ENCODE measurements at places on chromosomes 5 and 9.
A peak's percentile ranks its signal among the peaks of the same experiment; 100 is the strongest.

DNA sequence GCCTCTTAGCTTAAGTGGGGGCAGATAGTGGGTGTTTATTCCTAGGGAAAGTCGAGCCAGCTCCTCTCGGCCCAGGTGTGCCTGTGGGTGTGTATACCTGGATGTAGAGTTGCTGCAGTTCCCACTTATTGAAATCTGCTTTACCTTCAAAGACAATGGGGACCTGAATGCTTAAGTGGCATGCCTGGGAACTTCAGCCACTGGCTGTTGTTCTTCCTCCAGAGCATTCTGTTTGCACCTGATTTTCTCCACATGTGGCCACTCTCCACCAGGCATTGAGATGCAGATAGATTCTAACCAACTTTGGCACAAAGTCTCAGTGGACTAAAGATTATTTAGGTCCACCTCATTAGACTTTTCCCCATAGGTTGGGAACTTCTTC lies 186.8 kb downstream of the ZNF462 start:
- H3K27ac ChIP-seq: no peak overlapping the region
- H3K36me3 ChIP-seq: no peaks in the 10 kb centered on the region
- H3K4me1 ChIP-seq: peaks cover 8% of the 10 kb centered on the region

DNA sequence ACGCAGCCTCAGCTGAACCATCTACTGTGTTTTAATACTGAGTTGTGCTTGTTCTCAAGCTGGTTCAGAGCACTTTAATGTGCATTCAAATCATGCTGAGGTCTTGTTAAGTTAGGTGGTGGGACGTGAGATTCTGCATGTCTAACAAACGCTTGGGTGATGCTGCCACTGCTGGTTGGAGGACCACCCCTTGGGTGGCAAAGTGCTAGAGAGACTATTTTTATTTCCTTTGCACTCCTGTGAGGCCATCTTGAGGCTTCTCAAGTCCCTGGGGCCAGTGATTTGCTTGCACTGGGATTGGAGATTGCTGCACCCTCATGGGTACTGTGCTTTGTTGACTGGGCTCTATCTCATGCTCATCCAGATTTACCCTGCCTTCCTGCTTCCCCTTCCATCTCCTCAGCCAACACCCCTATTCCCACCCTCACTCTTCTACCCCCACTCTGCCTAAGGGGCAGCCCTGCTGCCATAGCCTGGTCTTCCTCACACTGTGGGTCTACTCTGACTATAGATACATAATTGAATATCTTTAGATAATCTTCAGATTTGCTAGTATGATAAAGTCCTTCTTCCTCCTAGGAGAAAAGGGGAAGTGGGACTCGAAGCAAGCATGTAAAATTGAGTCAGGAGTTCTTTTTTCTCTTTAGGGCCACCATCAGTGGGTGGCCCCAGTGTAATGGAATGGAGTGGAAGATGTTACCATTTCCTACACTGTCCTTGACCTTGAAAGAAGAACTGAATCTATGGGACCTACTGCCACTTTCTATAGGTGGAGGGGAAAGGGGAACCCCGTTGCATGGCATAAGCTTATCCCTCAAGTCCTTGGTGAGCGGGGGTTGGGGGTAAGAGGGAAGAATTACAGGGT lies 45.1 kb upstream of the SUB1 start:
- no peaks in the 10 kb centered on the region for H3K27me3 ChIP-seq
- H3K4me1 ChIP-seq: 0 out of 2 replicates have a peak, but pooled peaks cover 2% of the 10 kb centered on the region
- no peak overlapping the region for H3K27ac ChIP-seq
- H3K36me3 ChIP-seq: no peaks in the 10 kb centered on the region
- DNase-seq: no peak

- H3K4me3 ChIP-seq: no peak overlapping the region
- no peaks in the 10 kb centered on the region for H3K36me3 ChIP-seq
- no peak for DNase-seq
- no peak overlapping the region for H3K27ac ChIP-seq
Observed at GRCh38 chr9:110066929-110067716, 140.8 kb downstream of the C9orf152 start.

DNA sequence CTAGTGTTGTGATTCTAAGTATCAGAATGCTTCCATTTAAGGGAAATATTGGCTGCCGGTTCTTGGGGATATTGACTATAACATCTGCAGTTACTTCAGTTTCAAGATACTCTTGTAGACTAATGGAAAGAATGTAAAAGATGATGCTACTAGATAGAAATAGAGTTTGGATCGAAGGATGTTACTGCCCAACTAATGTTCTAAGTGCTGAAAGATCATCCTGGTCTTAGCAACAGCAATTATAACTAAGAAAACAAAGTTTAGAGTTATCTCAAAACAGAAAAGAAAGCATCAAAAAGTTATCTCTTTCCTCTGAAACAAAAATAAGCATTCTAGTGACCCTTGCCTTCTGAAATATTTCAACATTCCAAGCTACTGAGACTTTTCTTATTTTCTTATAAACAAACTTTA lies 49.9 kb downstream of the ITGA1 start:
- H3K36me3 ChIP-seq: no peaks in the 10 kb centered on the region
- no peak overlapping the region for H3K4me3 ChIP-seq
- DNase-seq: no peak
- H3K4me1 ChIP-seq: no peaks in the 10 kb centered on the region

DNA sequence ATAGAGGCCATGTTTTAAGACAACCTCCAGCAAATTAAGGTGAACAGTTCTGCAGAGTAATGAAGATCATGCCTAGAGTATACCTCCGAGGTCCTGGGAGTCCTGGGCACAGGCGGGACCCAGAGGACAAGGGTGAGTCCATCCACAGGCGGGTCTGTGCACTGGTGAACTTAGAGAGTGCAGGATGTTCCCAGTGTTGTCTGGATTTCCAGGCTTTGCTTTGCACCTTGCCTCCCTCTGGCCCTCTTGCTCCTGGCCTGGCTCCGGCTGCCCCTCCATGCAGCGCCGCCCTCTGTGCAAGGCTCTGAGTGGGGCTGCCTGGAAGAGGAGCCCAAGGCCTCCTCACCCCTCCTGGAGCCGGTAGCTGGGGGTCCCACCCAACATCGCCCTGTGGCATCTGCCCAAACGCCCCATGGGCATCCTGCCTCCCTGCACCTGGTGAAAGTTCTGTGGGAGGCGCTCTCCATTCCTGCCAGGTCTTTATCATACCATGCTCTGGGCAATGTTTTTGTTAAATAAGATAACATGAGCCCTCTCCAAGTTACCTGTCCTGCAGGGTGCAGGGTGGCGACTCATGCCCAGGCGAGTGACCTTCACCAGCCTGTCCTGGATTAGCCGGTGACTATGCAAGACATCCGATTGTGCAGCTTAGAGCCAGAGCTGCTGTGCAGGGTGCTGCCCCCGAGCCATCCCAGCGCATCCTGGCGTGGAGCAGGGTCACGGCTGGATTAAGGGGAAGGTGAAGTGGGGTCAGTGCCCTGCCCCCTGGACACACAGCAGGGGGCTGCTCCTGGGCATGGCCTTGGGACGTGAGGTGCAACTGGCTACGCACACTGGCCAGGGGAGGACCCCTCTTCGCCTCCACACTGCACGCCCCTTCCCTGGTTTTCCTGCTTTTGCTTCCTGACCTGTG lies 41.3 kb upstream of the LPCAT1 start:
- no peaks in the 10 kb centered on the region for H3K4me1 ChIP-seq
- no peak overlapping the region for H3K4me3 ChIP-seq
- peaks cover 5% of the 10 kb centered on the region for H3K36me3 ChIP-seq
- peak overlapping the region; percentile 20 for H3K27ac ChIP-seq
- no peaks in the 10 kb centered on the region for H3K27me3 ChIP-seq

DNA sequence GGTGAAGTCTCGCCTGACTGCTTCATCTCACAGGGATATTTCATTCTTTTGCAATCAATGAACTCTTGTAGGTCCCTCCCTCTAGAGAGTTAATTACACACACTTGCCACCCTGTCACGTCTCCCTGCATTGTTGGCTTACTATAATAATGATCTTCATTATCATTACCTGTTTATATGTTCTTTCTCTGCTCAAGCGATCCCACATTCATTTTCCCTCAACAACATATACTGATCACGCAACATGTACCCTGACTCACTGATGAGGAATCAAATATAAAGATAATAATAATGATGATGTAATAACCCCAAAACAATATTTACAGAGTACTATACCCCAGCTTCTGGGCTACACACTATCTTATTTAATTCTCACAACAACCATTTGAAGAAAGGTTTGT lies 88.5 kb downstream of the FEM1C start:
- H3K4me1 ChIP-seq: no peaks in the 10 kb centered on the region
- DNase-seq: no peak
- no peak overlapping the region for H3K4me3 ChIP-seq
- no peaks in the 10 kb centered on the region for H3K27me3 ChIP-seq

GRCh38 chr5:860506-861150 lies 9.8 kb upstream of the ZDHHC11 start:
- H3K27ac ChIP-seq: no peak overlapping the region
- H3K4me3 ChIP-seq: no peak overlapping the region
- H3K27me3 ChIP-seq: no peaks in the 10 kb centered on the region
- no peaks in the 10 kb centered on the region for H3K4me1 ChIP-seq
- H3K36me3 ChIP-seq: peaks cover 24% of the 10 kb centered on the region

GRCh38 chr5:167638816-167639215 lies 652.6 kb upstream of the WWC1 start:
- H3K36me3 ChIP-seq: no peaks in the 10 kb centered on the region
- no peaks in the 10 kb centered on the region for H3K4me1 ChIP-seq
- H3K27me3 ChIP-seq: no peaks in the 10 kb centered on the region
- DNase-seq: no peak
- no peak overlapping the region for H3K27ac ChIP-seq

DNA sequence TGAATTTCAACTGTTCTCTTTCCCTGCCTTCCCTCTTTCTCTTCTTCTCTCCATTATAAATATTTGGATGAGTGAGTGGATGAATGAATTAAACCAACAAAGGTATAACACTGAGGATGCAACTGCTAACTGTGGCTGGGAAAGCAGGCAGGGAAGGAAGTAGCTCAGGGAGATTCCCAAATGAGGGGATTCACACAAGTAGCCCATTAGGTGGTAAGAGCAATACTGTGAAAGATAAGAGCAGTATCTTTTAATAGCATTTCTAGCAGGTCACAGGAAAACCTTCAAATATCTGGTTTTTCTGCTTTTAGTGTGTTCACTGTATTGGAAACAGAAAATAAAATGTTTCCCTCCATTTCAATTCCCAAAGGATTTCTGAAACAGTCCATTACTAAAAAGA lies 105.6 kb downstream of the OXCT1 start:
- DNase-seq: no peak
- H3K4me1 ChIP-seq: no peaks in the 10 kb centered on the region
- no peaks in the 10 kb centered on the region for H3K27me3 ChIP-seq
- no peaks in the 10 kb centered on the region for H3K36me3 ChIP-seq

DNA sequence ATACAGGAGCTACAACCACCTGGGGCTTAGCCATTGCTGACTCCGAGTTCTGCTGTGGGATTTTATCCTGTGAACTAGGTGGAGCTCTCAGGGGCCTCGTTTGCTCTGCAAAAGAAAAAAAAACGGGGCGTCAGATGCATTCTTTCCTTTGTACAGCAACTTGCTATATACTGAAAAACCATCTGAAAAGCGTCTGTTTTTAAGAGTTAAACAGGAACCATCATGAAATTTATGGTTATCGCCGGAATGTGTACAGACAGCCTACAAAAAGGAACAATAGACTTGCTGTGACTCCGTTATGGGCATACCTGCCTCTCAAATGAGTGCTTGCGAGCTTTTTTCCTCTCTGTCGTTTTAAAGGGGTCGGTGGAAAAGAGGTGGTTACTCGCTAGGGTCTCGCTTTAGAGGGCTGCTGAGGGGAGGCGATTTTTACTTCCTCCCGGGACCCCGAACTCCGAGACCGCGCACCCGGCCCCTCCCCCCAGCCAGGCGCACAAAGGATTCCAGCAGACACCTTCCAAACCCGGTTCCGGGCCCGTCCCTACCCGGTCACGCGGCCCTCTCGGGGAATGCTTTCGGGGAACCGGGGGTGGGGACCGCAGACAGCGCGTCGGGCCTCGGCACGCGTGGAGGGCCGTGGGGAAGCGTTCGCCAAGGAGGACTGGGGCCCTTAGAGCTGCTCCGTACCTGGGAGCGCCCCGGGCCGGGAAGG lies 826 bp downstream of the PAIP1 start:
- no peaks in the 10 kb centered on the region for H3K4me1 ChIP-seq
- peak overlapping the region; percentile 77 for H3K4me3 ChIP-seq
- DNase-seq: peak; percentile 82
- peaks cover 2% of the 10 kb centered on the region for H3K36me3 ChIP-seq
- no peaks in the 10 kb centered on the region for H3K27me3 ChIP-seq
- H3K27ac ChIP-seq: peak overlapping the region; percentile 98

DNA sequence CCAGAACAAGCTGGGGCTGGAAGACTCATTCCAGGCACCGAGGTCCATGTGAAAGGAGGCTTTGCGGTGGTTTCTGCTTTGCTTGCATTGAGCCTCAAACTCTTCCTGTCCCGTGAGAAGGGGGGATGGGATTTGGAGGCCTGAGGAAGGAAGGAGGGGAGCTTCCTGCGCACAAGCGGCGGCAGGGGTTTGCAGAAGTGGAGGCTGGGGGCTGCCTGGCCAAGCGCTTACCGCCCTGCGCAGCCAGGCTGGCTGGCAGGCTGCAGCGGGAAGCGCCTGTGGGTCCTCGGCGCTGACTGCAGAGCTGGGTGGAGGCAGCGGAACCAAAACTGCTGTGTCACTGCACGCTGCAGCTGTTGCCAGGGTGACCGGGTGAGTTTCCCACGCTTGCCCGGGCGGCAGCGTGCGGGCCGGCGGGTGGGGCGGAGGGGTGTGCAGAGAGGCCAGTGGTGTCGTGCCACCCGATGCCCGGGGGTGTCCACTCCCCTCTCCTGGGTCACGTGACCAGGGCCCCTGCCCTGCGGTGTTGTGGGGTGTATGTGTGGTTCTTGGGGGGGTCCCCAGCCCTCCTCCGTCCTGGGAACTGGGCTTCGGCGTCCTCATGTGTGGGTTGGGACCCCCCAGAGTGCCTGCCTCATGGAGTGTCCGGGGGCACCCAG lies 81.0 kb downstream of the RXRA start:
- peak overlapping the region; percentile 38 for H3K27ac ChIP-seq
- H3K36me3 ChIP-seq: no peaks in the 10 kb centered on the region
- no peak overlapping the region for H3K4me3 ChIP-seq
- no peaks in the 10 kb centered on the region for H3K27me3 ChIP-seq

GRCh38 chr5:171127314-171127713 lies 181.7 kb upstream of the TLX3 start:
- DNase-seq: no peak
- no peak overlapping the region for H3K4me3 ChIP-seq
- no peaks in the 10 kb centered on the region for H3K36me3 ChIP-seq

DNA sequence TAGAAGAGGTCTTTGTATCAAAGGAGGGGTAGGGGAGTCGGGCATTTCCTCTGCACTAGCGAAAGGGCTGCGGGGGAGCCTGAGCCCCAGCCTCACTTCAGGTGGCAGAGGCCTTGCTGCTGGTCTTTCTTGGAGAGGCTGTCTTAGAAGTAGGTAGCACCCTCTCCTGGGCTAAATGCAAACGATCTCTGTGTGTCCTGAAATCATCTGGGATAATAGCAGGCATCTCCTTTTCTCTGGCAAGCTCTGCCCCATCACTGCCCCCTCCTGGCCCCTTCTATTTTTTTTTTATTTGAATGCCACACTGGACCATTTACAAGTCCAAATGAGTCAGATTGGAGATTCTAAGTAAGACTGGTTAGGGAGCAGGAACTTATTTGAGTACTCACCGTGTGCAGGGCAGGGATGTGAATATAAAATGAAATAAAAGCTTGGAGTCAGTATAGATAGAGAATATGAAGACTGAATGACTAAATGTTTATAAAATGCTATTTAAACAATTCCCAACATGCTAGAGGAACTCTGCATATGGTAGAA lies 137.1 kb downstream of the FGF1 start:
- no peaks in the 10 kb centered on the region for H3K4me1 ChIP-seq
- no peaks in the 10 kb centered on the region for H3K27me3 ChIP-seq
- H3K36me3 ChIP-seq: no peaks in the 10 kb centered on the region
- DNase-seq: peak; percentile 78

- no peaks in the 10 kb centered on the region for H3K27me3 ChIP-seq
- DNase-seq: no peak
- no peak overlapping the region for H3K27ac ChIP-seq
- H3K4me1 ChIP-seq: peaks cover 3% of the 10 kb centered on the region
- H3K36me3 ChIP-seq: no peaks in the 10 kb centered on the region
Observed at GRCh38 chr9:16310278-16311110, 560.0 kb downstream of the BNC2 start.

All from H1 (cell line).